ENCODE measurements at places on chromosomes 16 and 17.

GRCh38 chr17:59505610-59506276 is 59.7 kb upstream of the DHX40 start:
- DNase-seq = no peak

GRCh38 chr17:61470530-61471136 is 18.4 kb downstream of the TBX4 start:
- DNase-seq = no peak

DNA sequence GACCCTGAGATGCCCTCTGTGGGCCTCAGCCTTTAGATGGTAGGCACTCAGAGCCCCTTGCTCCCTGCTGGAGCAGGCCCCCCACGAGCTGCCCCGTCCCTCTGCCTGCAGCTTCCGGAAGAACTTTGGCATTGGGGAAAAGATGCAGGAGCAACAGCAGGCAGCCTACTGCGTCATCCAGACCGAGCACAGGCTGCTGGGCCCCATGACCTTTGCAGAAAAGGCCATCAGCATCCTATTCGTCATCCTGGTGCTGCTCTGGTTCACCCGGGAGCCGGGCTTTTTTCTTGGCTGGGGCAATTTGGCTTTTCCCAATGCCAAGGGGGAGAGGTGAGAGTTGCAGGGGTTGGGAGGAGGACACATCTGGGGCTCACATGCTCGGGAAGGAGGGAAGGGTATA is 12.7 kb upstream of the FOXN1 start:
- no peak for DNase-seq

GRCh38 chr17:56020369-56020768 is 132.9 kb upstream of the ANKFN1 start:
- no peak for DNase-seq

DNA sequence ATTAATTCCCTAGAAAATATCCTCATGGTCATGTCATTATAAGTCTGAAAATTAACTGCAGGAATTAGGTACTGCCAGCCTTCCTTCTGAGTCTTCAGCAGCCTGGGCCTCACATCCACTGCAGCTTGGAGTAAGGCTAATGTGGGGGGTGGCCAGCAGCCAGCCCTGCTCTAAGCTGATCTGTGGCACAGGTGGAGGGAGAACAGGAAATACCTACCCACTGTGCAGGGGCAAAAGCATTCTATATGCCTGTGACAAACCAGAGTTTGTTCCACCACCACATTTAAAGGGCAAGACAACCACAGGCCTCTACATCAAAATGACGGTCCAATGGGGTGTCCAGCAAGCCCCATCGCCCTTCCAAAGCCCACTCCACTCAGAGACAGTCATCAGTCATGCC is 9.4 kb downstream of the NPRL3 start:
- DNase-seq = no peak

GRCh38 chr17:45006927-45007461 is 38.9 kb upstream of the C1QL1 start:
- DNase-seq = no peak

DNA sequence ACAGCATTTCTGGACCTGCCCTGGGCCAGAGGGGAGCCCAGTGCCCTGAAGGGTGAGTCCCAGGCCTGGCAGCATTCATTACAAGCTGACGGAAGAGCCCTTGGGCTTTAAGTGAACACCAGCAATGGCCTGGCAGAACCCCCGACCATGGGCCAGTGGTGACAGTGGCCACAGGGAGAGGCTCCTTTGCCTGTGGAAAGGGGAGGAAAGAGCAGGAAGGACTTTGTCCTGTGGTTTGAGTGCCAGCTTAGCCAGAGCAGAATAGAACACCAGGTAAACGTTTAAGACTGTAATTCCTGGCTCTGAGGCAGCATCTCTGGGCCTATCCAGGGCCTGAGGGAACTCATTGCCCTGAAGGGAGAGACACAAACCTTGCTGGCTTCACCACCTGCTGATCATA is 34.3 kb upstream of the ATP2C2 start:
- no peak for DNase-seq

GRCh38 chr17:58677194-58677880 is 14.5 kb downstream of the TEX14 start:
- no peak for DNase-seq

DNA sequence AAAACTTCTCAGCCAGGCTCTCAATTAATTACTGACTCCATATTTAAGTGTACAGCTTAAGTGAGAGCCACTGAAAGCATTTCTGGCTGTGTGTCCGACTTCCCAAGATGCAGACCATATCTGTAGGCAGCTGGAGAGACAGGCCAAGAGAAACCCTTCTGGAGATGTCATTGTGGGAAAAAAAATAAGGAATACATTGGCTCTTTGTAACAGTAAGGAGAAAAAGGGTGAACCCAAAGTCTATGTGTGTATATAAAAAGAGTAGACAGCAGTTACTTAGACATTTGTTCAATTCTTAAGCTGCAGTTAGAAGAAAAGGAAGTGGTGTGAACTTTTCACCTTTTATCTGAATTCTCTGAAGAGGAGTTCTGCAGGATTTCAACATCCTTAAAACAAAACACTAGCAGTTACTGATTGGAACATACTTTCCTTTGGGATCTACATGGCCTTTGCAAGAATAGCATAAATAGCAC is 21.7 kb downstream of the FAM117A start:
- DNase-seq = no peak

DNA sequence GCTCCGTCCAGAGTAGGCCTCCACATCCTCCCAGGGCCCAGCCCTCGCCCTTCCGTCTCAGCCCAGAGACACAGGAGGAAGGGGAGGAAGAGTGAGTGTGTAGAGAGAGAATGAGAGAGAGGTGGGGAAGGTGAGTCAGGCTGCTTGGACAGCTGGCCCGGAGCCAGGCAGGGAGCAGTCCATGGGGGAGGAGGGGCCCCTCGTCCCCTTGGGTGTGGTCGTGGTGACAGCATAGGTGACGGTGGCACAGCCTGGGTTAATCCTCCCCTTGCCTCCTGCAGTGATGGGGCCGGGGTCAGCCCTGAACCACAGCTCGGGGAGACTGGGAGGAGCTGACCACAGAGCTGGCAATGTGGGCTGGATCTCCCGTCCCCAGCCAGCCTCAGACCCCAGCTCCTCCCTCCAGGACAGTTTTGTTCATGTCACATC is 36.5 kb downstream of the FA2H start:
- DNase-seq = no peak

DNA sequence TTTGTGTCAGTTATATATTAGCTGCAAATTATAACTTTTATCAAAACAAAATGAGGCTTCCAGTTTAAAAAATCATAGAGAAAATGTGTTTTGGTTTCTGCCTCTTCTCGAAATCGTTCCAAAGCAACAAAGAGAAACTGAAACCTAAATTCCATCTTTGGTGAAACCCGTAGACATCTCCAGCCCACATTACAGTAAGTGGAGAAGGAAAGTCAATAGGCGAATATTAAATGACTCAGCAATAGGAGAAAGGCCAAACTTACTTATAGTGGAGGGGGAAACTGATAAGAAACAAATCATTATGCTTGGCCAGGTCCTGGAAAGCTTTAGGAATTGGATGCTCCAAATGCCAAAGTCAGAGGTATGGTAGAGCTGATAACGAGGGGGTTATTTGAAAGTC is 103.0 kb upstream of the SHISA6 start:
- no peak for DNase-seq

- no peak for DNase-seq
These were observed 193.6 kb downstream of the PARN start for GRCh38 chr16:14436401-14436955.

Data from neural crest cell (in vitro differentiated cells).